ENCODE measurements at places on chromosomes 3 and 15.

DNA sequence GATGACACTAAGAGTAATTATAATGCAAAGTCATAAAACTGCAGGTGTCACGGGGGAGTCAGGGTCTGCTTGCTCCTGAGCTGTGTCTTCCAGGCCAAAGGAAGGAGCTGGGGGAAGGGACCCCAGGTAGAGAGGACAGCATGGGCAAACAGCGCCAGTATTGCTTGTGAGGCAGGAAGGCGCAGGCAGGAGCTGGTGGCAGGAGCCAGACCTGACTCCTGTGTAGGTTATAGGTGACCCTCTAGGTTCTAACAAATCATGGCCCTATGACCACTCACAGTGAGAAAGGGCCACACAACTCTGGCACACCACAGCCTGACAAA lies 1.9 kb downstream of the CISH start:
- no peak for DNase-seq

DNA sequence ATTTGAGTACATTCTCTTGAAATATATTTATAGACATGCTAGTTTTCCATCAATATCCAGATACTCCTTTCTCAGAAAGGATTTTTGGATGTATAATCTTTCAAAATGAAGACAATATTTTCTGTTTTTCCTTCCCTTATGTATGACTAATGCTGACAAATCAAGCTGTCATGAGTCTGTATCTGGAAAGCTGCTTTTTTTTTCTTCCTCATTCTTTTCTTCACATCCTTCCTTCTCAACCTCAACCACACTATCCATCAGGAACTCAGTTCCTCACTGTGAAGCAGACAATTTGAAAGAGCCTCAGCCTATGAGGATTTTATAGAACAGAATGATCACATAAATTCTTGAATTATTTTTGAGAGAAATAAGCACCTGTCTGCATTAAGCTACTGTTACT lies 335.9 kb upstream of the EPHA6 start:
- no peak for DNase-seq

DNA sequence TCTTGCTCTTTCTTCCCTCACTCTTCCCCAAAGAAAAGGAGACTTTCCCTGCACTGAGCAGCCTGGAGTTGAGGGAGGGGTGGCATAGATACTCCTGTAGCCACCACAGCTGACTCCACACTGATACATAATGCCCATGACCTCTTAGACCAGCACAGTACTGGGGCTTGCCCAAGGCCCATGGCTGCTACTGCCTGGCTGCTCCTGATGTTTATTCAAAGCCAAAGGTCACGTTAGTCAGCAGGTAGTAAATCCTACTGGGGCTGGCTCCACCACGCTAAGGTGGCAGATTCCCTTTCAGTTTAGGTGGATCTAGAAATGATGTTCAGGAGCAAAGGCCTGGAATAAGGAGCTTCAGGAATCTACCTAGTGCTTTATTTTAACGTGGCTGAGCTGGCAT lies 212.7 kb downstream of the C3orf38 start:
- DNase-seq, result no peak

DNA sequence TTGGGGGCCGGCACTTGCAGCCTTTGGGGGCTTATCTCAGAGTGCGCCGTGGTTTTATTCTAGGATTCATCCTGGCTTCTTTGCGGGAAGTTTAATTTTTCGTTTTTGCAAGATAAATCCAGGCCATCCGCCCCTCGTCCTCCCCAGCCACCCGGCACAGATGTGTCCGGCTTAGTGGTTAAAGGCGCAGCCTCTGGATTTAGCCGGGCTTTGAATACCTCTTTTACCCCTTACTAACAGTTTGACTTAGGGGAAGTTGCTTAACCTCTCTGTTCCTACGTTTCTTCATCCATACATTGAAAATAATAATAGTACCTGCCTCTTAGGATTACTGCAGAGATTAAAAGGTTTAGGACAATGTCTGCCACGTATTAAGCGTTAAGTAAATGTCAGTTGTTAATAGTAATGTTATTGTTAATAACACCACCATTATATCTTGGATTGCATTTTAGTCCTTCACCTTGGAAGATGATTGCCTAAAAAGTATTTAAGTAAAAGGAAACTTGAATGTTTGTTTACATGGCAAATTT lies 714 bp downstream of the ECT2 start:
- no peak for DNase-seq

- DNase-seq, result no peak
Measured at GRCh38 chr3:24385012-24385615, 109.5 kb downstream of the THRB start.

- no peak for DNase-seq
Measured at GRCh38 chr3:61172684-61173083, 78.6 kb downstream of the FHIT start.

DNA sequence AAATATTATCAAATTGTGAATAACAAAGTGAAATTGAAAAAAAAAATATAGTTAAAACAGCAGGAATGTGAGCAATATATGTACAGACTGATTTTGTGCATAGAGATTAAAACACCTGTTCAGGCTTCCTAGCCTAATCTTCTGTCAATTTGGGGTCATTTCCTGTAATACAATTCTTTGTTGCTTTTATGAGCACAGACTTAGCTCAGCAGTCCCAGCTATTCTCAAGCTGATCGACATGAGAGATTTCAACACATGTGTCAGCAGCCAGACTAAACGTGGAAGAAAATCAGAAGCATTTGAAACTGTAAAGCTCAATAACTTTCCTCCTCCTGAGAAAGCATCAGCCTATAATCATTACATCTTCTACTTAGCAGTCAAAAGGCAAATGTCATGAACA lies 1.6 kb upstream of the FHIT start:
- no peak for DNase-seq

GRCh38 chr3:131701153-131701770 lies 198.5 kb upstream of the MRPL3 start:
- DNase-seq, result no peak

DNA sequence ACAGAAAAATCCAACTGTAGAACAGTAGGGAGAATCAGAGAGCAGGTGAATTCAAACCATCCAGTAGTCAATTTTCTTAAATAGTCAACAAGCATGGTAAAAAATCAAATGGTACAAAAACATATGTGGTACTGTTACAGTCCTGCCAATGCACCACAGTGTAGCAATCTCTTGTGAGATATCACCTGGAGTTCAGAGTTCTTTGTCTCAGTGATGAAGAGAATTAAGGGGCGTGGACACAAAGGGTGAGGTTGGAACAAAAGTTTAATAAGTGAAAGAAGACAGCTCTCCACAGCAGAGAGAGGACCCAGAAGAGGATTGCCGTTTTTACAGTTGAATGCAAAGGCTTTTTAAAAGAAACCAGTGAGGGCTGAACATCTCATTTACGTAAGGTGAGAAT lies 113.2 kb downstream of the NEO1 start:
- DNase-seq, result no peak

DNA sequence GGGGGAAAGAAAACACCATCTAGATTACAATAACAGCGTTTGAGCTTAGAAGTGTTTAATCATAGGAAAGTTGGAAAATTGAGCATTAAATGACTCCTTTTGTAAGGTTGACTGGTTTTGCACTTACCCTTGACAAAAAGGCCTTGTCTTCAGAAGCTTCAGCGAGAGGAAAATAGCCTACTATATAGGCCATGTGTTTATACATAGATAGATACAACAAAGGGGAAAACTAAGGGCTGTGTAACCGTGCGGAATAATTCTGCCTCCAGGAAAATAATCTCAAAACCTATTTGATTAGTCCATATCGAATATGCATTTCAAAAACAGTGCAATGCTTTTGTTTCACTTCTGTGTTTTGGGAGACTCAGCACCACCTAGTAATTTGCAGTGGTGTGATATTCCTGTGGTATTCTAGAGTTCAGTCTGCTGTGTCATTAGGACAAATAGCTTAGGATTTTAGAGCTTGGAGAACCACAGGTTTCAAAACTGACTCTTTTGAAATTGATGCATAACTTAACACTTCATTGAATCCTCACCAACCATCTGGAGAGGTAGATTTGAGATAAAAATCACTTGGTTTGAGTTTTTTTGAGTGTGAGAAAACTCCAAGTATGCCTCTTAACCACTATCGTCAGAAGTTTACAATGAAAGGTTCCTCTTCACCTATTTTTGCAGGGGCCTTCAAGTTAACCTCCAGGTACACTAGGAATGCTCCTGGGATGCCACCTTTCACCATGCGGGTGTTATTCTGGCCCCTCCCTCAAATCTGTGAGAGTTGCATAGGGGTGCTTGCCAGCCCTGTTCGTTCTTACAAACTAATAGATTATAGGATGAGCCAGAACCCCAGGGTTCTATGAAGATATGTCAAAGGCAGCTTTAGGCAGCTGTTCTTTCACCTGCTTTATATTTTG lies 1.9 kb downstream of the ARHGAP31 start:
- DNase-seq, result no peak

- DNase-seq, result no peak
Measured at GRCh38 chr3:52473026-52473425, 17.6 kb downstream of the NISCH start.

DNA sequence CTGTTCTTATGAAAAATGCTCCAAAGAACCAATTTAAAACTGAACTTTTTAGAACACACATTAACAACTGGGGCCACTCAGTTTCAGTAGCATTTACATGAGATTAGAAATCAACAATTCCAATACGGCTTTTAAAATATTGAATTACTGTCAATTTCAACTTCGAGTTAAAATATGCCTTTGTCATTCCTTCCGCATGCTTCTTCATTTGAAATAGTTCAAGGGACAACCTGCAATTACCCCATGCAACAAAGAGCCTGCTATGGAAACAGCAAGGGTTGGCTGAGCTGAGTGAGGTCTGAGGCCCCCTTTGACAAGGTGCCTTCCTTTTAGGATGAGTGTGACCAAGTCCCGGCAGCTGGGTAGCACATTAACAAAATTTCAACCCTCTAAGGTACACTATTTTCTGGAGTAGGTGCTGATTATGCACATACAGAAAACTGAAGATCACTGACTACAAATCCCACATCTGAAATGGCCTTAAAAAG lies 11.6 kb downstream of the PDCD10 start:
- no peak for DNase-seq

DNA sequence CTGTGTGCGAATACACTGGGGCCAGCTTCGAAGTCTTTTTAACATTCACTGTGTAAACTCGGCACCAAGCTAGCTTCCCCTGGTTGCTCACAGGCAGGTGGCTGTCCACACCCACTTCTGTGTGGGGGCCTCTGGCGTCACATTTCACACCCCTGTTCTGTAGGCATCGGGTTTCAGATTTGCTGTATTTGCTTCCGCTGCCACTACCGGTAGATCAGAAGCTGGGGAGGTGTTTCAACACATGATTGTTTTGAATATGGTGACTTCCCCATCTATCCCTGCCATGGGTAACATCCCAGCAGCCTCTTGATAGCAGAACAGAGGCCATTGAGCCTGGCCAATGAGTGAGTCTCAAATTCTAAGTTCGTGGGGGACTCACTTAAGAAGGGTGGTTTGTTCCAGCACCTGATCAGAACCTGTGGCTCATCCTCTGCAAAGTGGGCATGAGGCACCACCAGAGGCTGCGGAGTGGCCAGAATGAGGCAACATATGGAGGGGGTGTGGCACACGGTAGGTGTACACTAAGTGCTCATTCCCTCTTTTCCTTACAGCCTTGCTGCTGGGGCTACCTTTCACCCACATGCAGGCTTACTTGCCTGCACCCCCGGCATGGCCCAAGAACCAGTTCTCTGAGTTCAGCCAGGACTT lies 61.5 kb downstream of the IQSEC1 start:
- DNase-seq, result peak; percentile 74

GRCh38 chr3:114460459-114460858 lies 166.6 kb downstream of the TIGIT start:
- no peak for DNase-seq

DNA sequence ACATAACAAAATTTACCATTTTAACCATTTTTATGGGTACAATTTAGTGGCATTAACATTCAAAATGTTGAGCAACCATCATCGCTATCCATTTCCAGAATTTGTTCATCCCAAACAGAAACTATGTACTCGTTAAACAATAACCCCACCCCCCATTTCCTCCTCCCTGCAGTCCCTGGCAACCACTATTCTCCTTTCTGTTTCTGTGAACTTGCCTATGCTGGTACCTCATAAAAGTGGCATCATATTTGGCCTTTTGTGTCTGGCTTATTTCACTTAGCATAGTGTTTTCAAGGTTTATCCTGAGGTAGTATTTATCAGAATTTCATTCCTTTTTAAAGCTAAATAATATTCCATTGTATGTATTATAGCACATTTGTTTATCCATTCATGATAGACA lies 32.4 kb downstream of the C3orf80 start:
- no peak for DNase-seq

- no peak for DNase-seq
Measured at GRCh38 chr3:53180305-53181023, 19.5 kb downstream of the PRKCD start.

DNA sequence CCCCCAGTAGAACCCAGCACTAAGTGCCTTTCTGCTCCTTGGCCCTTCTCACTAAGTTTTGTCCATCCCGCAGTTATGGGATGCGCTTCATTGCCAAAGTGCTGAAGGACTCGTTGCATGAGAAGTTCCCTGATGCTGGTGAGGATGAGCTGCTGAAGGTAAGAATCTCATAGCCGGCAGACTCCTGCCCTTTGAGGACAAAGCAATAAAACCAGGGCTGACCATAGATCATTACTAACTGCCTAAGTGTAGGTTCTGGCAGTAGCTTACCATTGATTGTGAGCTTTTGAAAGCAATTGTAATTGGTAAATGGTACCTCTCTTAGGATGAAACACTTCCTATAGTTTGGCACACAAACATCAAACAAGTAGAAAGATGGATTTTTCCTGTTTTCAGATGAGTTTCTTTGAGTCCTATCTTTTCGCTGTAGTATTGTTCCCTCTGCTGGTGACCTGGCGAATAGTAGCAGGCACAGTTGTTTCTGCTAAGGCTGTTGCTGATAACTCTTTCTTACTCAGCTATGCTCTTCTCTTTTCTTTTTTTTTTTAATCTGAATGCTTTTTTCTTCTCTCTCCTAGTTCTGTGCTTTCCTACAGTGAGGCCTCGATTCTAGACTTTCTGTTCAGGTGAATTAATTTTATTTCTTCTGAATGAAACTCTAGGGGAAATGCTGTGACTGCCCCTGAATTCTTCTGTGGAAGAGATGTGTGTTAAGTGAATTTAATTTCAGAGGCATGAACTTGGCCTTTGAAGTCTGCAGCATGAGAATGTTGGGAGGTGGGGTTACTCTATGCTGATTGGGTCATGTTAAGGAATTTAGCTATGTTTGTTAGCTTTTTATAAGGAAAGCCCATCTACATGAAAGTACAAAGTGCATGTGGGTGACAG lies 47.4 kb upstream of the CRTC3 start:
- DNase-seq, result no peak

- no peak for DNase-seq
Measured at GRCh38 chr3:187021748-187022402, 91.5 kb downstream of the ST6GAL1 start.

DNA sequence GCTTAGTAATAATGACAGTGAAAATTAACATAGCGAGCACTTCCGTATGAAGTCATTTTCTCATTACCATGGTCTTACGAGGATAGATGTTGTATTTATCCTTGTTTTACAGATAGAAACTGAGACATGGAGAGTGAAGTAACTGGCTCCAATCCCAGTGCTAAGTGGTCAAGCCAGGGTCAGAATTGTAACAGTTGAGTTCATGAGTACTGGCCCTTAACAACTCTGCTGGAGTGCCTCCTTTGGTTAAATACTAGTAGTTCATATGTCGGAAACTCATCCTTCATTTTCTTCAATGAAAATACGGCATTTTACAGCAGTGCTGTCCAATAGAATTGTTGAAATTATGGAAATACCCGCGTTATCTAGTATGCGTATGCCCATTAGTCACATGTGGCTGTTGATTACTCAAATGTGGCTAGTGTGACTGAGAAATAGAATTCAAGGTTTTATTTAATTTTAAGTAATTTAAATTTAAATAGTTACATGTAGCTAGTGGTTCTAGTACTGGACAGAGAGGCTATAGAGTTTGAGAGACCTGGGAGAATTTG lies 32.5 kb downstream of the FNDC3B start:
- DNase-seq, result no peak
